Inflammatory macrophage (primary cell): ENCODE measurements at places on chromosomes 11 and 22.

- peak; percentile 73 for DNase-seq
These were observed at the start of gene ZNF280B for GRCh38 chr22:22508274-22509176. Gene ZNF280B, minus strand, starts transcription at chr22:22508742. Its CDS starts 19,344 bp downstream, at chr22:22489398.

DNA sequence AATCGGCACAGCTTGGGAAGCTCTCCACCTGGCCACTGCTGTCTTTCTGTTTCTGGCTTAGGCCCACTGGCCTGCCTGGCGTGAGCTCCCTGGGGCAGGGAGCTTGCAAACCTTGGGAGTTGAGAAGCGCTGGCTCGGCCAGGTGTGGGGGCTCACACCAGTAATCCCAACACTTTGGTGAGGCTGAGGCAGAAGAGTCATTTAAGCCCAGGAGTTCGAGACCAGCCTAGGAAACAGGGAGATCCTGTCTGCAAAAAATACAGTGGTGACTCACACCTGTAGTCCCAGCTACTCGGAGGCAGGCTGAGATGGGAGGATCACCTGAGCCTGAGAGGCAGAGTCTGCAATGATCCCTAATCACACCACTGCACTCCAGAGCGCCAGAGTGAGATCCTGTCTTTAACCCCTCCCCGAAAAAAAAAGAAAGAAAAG, 4.0 kb downstream of the AP5B1 start:
- no peak for DNase-seq

DNA sequence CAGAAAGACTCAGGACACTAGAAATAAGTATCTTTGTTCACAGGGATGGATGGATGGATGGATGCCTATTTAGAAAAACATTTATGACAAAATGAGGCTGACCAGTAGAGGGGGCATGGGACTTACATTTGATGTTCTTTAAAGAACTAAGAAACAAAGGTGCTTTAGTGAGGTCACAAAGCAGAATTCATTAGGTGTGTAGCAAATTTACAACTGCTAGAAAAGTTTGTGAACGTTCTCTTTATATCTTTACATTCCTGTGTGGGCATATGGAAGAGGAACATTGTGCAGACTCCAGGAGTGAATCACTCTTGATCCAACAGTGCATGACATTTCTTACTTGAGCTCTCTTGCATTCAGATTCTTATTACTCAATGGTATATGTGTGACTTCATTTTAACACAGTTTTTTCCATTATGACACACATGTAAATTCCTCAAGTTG, 15.8 kb upstream of the SIK2 start:
- DNase-seq = peak; percentile 70

DNA sequence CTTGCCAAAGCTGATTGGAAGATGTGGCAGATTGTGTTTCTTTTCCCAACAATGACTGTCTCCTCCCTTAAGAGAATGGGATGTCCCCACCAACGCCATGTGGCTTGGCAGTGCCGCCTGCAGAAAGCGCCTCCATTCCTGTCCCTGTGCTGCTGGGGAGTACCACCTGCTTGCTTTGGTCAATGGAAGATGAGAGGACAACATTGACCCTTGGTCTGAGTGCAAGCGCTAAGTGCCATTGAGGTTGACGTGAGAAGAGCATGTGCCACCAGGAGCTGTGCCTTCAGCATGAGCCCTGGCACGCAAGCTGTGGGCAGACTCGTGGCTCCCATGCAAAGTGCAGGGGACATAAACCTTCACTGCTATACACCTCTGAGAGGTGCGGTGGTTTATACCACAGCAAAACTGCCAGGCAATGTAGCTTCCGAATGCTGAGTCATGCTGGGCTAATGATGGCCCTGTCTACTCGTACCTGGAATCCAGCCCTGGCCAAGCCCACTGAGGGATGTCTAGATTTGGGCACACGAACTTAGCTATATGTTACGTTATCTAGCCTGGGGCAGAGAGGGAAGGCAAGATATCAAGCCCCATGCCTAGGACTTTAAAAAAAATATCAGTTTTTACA, 41.9 kb downstream of the MYEOV start:
- no peak for DNase-seq

- DNase-seq = no peak
These were observed 18.2 kb downstream of the EPS8L2 start for GRCh38 chr11:724049-724777.

DNA sequence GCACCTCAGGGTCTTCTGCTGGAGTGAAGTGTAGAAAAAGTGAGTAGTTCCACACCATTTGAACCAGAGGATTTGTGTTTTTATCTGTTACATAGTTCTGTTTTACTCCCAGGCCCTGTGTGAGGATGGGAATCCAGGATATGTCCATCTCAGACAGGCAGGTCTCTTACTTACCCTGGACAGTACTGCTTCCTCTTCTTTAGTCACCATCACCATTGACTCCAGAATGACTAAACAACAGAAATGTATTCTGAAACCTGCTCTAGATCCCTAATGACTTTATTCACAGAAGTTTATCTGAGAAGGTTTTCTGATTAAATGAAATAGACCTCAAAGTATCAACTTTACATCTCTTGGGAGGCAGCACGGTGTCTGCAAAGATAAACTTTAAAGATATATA, 33.6 kb downstream of the CYP2R1 start:
- no peak for DNase-seq

- no peak for DNase-seq
These were observed 37.5 kb upstream of the TSKU start for GRCh38 chr11:76745561-76746207.

DNA sequence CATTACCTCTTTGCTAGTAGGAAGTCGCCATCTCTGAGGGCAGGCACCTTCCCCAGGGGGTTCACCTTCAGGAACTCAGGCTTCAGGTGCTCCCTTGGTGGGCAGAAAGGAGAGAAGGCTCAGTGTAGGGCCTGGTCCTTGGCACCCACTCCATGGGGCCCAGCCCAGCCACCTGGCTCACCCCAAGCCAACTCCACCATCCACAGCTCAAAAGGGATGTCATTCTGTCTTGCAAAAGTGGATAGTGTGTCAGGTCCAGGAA, 2.7 kb upstream of the GSTT4 start:
- DNase-seq = no peak

- peak; percentile 94 for DNase-seq
These were observed 49.6 kb downstream of the NUP98 start for GRCh38 chr11:3747704-3748103.
